LHCN-M2 (cell line): ENCODE measurements at places on chromosomes 7 and 10.
A peak's percentile ranks its signal among the peaks of the same experiment; 100 is the strongest.

DNA sequence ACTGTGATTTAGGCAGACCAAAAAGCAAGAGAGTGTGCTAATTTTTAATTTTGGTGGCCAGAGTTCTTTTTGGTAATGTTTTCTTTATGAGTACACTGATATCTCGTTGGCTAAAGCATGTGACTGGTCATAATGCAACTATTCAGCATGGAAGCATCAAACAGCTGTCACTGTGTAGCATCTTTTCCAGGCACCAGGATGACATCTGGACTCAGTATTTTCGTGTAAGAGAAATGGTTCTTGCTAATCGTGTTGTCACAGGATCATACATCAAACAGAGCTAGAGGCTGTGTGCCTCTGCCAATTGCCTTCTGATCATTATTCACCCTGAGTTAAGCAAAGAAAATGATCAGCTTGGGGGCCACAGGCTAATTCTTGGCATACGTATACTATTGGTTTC lies 118.9 kb downstream of the SND1 start:
- DNase-seq, result peak; percentile 94

DNA sequence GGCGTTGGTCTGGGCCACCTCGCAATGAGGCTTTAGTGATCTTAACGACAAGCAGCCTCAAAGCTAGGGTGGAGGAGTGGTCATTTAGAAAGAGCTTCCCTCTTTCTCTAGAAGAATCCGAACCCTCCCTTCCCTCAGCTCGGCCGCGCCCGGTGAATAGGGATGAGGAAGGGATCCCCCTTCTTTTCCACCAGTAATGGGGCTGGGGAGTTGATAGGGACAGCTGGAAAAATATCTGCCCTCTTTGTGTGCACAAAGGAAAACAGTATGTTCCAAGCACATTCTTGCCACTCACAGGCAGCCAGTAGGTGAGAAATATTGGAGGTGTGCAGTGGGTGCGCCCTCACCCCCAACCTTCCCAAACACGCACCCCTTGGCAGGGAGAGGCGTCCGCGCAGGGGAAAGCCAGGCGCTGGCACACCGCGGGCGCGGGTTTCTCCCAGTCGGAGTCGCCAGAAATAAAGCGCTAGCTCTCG lies 6.5 kb downstream of the DLX5 start:
- DNase-seq, result no peak

- no peak for DNase-seq
These were observed 53.9 kb downstream of the IMMP2L start for GRCh38 chr7:111508387-111508786.

DNA sequence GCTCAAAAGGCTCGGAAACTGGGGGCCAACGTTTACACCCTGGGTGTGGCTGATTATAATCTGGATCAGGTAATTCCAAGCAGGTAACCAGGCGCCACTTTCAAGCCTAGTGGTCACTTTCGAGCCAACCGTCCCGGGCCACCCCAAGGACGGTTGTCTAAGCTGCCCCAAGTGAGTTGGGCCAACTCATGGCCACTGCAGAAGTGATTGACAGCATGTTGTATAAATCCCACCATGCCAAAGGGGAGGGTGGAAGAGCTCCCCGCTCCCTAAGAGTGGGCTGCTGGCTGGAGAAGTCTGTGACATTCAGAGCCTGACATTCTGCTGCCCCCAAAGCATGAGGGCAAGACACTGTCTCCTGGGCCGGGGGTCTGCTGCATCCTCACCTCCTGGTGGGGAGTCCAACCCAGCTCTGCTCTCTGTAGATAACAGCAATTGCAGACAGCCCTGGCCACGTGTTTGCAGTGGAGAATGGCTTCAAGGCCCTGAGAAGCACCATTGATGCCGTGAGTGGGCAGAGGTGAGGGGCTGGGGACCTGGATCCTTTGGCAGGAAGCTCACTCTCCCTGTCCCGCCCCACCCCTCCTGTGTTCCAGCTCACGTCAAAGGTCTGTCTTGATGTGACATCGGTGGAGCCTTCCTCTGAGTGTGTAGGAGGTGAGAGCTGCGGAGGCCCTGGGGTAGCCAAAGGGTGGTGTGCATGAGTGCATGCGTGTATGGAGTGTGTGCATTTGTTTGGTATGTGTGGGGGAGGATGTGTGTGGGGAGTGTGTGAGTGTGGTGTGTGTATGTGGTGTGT lies 10.8 kb downstream of the ANTXRL start:
- no peak for DNase-seq

- DNase-seq, result no peak
These were observed 140.0 kb upstream of the PHYHIPL start for GRCh38 chr10:59036311-59037017.

DNA sequence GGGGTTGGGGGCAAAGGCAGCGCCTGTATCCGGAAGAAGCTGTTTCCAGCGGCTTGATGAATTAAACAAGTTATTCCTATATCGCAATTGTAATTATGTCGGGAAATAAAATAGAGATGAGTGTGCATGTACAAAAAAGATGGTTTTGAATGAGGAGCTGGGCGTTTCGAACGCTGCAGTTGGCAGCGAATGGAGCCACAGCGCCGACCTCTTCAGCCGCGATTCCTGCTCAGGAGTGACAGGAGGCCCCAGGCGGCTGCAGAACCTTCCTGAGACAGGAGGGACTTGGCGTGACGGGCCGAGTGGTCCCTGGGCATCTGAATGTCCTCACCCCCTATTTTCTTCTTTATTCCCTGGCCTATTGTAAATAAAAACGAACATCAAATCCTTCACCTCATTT lies 184.9 kb downstream of the DNAJB6 start:
- no peak for DNase-seq

- no peak for DNase-seq
These were observed 34.8 kb downstream of the BNIP3 start for GRCh38 chr10:131946880-131947279.

DNA sequence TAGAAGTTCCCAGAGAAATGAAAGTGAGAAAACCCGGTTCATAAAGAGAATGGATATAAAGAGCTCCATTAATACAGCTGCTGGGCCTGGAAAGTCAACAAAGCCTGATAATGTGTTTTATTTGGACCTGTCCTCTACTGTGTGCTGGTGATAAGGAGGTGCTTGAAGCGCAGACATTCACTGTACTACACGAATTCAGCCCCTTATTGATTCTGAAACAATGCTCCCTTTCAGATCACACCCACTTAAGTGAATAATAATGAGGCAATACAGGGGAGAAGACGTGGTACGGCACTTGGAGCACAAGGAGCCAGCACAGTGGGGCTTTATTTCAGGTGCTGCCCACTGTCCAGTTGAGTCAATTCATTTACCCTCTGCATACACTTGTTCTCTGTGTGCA lies 260.8 kb downstream of the FGFR2 start:
- no peak for DNase-seq

DNA sequence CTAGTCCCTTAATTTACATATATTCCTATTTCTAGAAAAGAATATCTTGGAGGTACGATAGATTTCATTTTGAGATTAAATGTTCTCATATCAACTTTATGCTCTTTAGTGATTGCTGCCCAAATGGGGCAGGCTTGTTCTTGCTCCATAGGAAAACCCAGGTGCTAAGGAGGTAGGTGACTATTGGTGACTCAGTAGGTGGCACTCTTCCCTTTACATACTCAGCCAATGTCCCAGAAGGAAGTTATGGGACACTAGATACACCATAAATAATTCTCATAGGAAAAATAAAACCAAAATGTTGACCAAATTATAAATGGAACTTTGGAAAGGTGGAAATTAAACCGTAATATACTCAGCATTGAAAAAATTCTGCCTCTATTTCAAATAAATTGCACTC lies 4.0 kb downstream of the SKAP2 start:
- peak; percentile 47 for DNase-seq

DNA sequence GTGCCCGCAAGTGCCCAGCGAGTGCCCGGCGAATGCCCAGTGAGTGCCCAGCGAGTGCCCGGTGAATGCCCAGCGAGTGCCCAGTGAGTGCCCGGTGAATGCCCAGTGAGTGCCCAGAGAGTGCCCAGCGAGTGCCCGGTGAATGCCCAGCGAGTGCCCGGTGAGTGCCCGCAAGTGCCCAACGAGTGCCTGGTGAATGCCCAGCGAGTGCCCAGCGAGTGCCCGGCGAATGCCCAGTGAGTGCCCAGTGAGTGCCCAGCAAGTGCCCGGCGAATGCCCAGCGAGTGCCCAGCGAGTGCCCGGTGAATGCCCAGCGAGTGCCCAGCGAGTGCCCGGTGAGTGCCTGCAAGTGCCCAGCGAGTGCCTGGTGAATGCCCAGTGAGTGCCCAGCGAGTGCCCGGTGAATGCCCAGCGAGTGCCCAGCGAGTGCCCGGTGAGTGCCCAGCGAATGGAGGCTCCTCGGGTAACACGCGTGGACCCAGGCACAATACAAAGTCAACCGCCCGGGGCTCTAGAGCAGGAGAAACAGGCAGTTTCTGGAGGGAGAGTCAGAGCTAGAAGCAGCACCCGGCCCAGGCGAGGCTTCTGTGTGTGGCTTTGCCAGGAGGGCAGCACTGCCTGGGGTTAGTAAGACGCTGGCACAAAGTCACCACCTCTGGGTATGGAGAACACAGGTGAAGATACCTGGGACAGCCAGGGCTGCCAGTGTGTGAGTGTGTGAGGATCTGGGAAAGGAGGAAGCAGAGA lies 38.2 kb upstream of the CFAP46 start:
- DNase-seq, result no peak
